NCI-H2081 treated with DMSO at 0.1 percent for 48 hours (cell line): ENCODE measurements at places on chromosomes 3 and 15.

- no peak for DNase-seq
Measured at GRCh38 chr15:40263024-40263754, 19.7 kb downstream of the ANKRD63 start.

GRCh38 chr15:57189466-57189865, 186.8 kb upstream of the CGNL1 start:
- DNase-seq: no peak

DNA sequence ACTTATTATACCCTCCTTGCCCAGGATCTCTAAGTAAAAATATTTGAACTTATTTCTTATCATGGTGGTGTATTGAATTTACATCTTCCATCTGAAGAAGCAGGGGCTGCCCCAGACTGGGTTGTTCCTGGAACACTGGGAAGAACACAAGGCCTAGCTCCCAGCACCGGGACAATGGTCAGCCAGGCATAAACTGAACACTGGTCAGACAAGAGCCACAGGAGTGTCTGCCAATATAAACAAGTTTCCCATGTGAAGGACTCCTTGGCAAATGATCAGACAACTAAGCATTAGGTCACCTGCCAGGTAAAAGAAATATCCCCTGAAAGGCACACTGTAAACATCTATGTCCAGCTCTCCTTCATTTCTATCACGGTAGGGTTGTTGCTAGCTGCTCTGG, 172.4 kb downstream of the ATP8B4 start:
- no peak for DNase-seq

GRCh38 chr3:42936157-42936981, 30.4 kb downstream of the ZNF662 start:
- no peak for DNase-seq

- no peak for DNase-seq
Measured at GRCh38 chr3:36512555-36512954, 132.3 kb downstream of the STAC start.

DNA sequence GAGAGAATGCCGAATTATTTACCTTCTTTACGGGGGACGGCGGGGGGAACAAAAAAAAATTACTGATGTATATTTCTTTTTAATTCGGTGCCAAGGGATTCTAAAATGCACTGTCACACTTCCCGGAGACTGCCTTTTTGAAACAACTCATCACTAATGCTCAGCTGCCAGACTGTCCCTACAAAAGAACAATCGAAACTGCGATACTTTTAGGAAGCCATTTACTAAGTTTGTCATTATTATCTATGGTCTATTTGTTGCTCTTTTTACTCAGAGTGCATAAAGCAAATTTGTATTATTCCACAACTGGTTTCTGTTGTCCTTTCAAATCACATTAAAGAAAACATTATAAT, 60.8 kb downstream of the TM4SF4 start:
- peak; percentile 81 for DNase-seq

DNA sequence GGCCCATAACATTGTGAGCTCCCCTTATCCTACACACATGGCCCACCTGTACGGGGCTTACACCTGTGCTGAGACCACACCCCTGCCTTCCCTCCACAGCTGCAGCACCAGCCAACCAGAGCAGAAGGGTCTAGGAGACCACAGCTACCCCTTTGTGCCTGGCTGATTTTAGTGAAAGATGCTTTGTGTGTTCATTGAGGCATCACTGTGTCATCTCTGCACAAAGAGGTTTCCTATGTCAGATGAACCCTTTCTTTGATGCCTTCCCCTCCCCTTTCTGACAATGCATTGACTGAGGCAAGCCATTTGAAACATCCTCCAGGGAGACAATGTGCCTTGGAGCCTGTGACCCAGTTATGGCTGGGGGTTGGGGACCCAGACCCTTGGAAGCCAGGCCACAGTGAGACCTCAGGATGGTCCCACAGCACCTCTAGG, 54.9 kb upstream of the SLC7A14 start:
- DNase-seq: no peak

GRCh38 chr3:183868796-183869195, 15.9 kb downstream of the PARL start:
- no peak for DNase-seq

DNA sequence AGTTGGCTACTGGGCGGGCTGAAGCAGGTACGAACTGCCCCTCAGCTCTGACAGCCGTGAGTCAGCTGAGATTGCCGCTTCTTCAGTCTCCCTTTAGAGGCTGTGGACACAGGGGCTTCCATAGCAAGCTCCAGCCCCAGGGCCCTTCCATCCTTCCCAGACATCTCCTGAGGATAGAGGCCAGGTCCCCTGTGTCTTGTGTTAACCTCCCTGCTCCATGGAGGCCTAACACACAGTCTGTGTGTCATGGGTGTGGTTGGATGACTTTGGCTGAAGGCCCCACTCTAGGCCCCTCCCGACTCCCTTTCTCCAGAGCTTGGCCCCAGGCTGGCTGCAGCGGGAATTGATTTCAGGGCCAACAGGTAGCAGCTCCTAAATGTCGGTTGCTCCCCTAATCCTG, 116.1 kb upstream of the TLE3 start:
- DNase-seq: no peak

GRCh38 chr3:173351886-173352285, 45.7 kb upstream of the NLGN1 start:
- no peak for DNase-seq

- no peak for DNase-seq
Measured at GRCh38 chr3:141385406-141386125, 17.3 kb downstream of the ZBTB38 start.

- no peak for DNase-seq
Measured at GRCh38 chr3:32958509-32958908, 7.1 kb downstream of the CCR4 start.

- no peak for DNase-seq
Measured at GRCh38 chr15:76135516-76135915, 75.7 kb downstream of the TMEM266 start.

DNA sequence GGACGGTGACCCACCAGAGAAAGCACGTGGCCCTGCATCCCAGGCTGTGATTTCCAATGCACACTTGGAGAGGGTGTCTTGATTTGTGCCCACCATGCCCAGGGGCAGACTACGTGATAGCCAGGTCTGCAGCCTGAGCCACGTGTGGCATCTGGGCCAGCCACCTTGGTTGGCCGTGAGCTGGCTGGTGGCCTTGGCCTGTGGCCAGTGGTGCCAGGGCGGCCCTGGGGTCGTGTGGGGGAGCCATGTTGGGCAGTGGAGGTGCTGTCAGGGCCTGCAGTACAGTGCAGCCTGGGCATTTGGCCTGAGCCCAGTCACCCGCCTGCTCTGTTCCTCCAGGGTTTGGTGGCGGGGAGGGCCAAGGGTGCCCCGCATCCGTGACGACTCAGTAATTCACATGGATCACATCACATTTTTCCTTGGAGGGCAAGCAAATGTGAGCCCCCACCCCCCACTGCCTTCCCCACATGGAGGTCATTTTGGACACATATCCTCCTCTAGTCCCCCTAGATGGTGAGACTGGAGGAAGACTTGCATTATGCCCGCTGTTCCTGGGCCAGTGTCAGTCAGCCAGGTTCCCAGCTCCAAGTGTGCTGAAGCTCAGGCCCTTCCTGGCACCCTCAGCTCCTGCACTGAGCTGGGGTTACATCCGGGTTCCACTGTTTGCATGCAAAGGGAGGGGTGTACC, 201.4 kb downstream of the UBE3A start:
- DNase-seq: no peak

DNA sequence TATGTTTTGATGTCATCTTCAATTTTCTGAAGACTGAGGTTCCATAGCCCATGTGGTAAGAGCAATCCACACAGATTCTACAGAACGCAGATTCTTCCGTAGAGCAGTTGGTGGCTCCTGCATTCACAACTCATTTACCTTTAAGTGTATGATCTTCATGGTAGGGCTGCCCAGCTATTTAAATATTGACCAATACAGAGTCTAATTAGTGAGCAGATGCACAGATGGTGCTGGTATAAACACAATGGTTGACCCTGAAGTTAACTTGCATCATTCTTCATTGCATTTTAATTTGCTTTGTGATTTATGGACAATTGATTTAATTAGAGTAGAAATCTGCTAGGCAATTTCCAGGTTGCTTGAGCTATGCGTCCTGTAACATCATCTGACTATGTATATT, 269.2 kb downstream of the SQOR start:
- peak; percentile 64 for DNase-seq

GRCh38 chr3:53114412-53115074, 15.7 kb downstream of the RFT1 start:
- no peak for DNase-seq

GRCh38 chr15:23857028-23857641, 170.0 kb upstream of the NDN start:
- no peak for DNase-seq

DNA sequence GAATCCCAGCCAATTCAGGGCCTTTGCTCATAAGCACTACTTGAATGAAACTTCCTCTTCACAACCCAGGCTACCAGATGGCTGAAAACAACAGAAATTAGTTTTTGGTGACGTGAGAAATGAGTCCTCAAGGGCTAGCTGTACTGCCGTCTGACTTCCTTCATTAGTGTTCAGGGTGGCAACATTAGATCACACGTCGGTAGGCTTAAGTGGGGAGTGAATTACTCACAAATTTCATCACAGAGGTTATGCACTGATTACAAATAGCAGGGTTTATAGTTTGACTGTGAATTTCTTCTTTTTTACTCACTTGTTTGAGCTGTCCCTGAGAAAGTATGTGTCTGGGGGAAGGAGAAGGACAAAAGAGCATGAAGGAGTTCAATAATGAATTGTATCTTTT, 397.2 kb downstream of the GAP43 start:
- no peak for DNase-seq

- DNase-seq: no peak
Measured at GRCh38 chr3:168040607-168041208, 55.0 kb downstream of the GOLIM4 start.

GRCh38 chr15:88797663-88798339, 5.4 kb upstream of the ACAN start:
- DNase-seq: no peak

- DNase-seq: no peak
Measured at GRCh38 chr3:149153402-149153801, 24.0 kb downstream of the HPS3 start.

DNA sequence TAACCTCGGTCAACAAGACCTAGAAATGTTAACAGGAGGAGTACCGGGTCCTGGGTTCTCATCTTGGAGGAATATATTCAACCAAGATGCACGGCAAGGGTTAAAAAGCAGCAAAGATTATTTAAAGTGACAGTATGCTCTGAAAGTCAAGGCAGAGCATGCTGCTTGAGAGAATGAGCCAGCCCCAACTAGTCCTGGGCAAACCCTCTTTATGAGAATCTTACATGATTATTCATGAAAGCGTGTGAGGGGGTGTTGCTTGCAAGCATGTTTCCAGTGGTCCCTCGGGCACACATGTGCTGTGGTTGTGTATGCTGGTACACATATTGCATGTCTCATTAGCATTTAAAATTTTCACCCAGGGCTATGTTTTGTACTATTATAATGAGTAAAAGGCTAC, 1445.6 kb downstream of the SI start:
- DNase-seq: no peak

GRCh38 chr15:68234060-68234459, 4.5 kb upstream of the CLN6 start:
- DNase-seq: no peak

GRCh38 chr3:41580274-41580959, 381.1 kb downstream of the CTNNB1 start:
- DNase-seq: no peak

- no peak for DNase-seq
Measured at GRCh38 chr15:67280217-67280616, 25.6 kb downstream of the IQCH start.

DNA sequence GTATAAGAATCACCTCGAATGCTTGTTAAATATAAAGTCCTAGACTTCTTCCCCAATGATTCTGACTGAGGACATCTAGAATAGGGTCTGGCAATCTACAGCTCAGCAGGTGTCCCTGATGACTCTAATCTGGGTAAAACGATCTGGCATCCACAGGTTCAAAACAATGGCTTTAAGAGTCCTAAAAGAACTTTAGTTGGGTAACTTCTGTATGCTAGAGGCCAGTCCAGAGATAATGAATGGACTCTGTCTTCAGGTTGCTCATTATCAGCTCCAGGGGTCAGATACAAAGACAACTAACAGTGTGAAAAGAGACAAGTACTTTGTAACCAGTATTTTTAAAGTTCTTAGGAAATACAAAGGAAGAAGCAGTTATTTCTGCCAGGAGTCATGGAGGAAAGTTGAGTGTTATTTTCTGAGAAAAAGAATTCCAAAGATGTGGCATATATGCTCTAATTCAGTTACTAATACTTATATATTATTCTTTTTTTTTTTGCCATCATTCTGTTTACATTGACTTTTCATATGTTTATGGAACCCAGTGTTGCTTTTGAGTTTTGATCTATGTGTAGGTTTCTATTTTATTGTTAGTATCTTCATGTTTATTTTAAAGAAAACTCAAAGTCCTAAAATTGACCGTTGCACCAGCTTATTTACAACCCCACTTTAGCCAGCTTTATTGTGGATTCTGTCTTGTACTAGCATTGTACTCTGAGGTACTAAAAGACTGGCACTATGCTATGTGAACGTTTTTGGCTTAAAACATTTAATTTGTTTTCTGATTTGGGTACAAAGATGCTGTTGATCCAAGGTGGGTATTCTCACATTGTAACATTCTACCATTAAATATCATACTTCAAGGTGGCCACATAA, 3.1 kb upstream of the GPR15 start:
- no peak for DNase-seq

DNA sequence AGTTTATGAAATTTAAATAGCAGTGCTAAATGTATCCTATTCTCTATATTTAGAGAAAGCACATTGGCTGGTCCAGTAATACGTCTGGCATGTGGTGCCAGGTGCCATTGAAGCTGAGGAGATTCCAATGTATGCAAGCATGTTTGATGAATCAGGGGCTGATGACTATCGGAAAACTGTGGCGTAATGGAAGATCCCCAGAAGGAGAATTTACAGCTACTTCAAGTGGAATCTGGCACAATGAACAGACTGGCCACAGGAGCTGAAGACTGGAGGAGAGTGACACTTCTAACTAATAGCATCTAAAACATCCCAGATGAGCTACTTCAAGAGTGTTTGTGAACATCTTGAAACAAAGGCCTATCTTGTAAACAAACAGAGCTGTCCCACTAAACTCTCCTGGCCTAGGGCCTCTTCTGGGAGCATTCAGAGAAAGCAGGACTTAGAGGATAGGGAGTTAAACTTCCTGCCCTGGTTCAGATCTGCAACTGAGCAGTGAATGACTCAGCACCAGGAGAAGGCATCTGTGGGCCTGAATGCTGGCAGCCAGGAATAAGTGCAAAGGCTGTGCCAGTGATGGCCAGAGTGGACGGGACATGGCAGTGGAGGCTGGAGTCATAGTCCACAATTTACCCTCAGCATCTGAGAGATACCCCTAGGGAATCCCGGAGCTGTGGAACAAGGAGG, 15.2 kb upstream of the ACTC1 start:
- DNase-seq: no peak

DNA sequence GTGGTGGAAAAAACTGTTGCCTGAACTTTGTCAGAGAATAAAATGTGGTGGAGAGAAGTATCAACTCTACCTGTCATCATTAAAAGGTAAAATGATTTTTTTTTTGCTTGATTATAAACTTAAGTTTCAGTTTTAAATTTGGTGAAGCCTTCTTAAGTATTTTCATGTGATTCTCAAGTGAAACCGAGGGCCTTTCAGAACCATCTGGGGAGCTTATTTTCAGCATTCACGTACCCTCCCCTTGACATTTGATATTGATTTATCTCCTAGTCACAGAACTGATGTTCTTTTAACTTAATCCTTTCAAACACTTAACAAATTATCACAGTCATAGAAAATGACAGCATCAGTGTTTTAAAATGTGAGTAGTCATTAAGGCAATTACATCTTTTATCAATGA, 38.5 kb downstream of the HPS3 start:
- no peak for DNase-seq
